ENCODE measurements at places on chromosomes 11 and 22. TPM values are rescaled to one million over a fixed set of nuclear protein-coding genes. Genes with fewer than 3 reads are reported as not detected.

The GPR83 gene
- 0.07 TPM for total RNA-seq

The MMP8 gene
- total RNA-seq: not detected

The ACRV1 gene
- not detected for total RNA-seq

The TMEM223 gene
- total RNA-seq: 27.8 TPM

The RABL2B gene
- total RNA-seq: 23.5 TPM

The UPK3A gene
- not detected for total RNA-seq

Data from A549 treated with Mapracorat at 1 μM for 4 hours (cell line).